AML-193 (cell line): ENCODE measurements at places on chromosomes 13 and 19.

DNA sequence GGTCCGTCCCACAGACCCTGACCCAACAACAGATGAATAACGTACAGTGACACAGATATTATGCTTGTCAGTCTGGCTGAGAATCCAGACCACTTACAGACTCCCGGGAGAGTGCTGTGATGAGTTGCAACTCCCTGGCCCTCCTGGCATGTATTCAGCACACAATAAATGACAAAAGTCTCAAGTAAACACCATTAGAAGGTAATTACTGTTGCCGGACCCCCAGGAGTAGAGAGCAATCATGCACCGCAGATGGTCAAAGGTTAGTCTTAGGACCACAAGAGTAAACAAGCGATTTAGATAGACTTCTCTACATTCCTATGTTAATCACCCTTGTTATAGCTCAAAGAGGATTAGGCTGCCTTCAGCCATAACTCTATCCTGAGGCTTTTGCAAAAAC is 726.4 kb upstream of the GPC6 start:
- DNase-seq = no peak

DNA sequence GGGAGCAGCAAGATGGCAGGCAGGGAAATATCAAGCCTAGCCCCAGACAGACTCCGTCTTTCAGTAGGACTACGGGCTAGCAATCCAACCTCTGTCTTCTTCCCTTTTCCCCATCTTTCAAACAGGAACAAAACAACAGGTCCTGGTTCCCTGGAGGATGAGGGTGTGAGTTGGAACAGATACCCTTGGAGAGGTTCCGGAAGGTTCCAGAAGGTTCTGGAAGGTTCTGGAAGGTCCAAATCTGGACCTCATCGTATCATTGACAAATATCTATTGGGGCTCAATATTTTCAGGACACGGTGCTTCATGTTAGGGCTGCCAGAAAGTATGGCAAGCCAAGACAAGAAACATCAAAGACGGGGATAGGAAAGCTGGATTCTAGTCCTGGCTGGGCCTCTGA is 28.5 kb upstream of the FEM1A start:
- DNase-seq = no peak

DNA sequence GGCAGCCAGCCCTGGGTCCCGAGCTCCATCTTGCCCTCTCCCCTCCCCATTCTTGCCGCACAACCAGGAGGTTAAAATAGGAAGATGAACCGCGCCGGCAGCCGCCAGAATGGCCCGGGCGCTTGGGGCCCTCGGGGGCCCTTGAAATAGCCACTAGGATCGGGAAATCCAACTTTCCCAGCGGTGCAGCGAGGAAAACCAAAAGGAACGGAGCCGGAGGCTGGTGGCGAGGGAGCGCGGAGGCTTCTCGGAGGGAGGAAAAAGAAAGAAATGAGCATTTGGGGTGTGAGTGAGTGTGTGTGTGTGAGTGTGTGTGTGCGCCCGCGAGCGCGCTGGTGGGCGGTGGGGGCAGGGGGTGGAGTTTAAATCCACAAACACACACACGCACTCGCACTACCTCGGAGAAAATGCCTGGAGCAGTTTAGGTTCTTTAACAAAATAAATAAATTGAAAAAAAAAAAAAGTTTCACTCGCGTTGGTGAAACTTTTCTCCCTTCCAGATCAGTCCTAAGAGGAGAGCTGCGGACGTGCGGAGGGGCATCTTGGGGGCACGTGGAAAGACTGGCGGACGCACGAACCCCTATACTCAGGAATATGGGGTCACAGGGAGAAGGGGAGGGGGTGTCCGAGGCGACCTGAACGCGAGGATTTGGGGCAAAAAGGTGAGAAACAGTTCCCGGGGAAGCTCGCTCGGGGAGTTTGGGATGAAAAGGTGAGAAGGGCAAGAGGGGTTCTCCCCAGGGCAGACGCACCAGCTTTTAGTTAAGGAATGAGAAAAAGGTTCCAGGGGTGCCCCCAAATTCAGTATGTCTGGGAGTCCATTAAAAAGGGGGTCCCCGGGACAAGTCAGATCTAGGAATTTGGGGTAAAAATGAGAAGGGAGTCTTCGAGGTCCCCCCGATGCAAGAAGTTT is 1.3 kb downstream of the RFX2 start:
- peak; percentile 34 for DNase-seq

DNA sequence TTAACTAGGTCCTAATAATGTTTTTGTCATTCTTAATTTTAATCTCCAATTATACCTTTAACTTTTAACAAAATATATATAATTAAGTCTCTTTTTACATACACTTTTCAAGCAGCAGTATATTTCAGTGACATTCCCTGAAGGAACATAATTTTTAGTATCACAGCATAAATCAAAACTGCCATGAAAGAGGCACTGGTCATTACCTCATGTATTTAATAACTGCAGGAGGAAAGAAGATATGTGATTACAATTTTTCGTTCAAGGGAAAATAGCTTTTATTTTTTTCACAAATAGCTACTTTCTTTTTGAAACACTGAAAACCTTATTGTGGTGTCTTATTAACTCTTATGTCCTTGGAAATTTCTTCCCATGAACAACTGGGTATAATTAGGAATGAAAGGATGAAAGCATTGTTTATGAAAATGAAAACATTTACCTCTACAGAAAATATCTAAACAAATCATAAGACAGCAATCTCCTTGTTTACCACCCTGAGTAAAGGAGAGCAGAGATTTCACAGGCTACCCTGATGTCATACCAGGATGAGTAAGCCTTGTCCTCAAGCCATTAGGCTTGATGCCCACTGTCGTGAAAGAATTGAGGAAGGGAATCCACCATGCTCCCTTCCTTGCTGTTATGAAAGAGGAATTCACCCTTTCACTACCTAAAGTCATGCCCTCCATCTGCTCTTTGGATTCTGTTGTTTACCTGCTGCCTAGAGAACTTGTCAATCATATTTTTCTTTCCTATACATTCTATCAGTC is 877.2 kb upstream of the PCDH20 start:
- DNase-seq = no peak

- DNase-seq = no peak
Measured at GRCh38 chr13:49098198-49098597, 121.9 kb upstream of the MLNR start.

- no peak for DNase-seq
Measured at GRCh38 chr13:19810996-19811881, 28.5 kb upstream of the PSPC1 start.
